Lung (tissue), 17 donors: ENCODE measurements at places on chromosomes 3 and 15. TPM values are rescaled to one million over a fixed set of nuclear protein-coding genes. Genes with fewer than 3 reads are reported as not detected.

The ZNF445 gene
- total RNA-seq: 23.2 TPM

The TPRG1 gene
- total RNA-seq: 13.8 TPM

DNA sequence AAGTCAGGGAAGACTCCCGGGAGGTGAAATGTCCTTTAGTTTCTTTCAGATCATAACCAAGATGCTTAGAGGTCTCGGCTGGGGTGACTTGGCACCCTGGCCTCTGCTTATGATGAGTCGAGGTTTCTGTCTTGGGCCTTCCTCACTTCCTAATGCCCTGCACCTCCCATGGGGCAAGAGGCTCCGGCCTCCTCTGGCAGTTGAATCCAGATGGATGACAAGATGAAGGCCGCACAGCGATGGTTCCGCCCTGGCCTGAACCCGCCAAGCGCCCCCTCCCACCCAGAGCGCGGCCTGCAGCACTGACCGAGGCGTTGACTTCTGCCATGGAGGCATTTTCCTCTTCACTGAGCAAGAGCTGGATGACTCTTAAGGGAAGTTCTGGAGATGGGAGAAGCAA, 31.3 kb downstream of the MUC20 start:
- H3K4me1 ChIP-seq: peaks cover 9% of the 10 kb centered on the region
- no peak for DNase-seq
- H3K4me3 ChIP-seq: no peak overlapping the region
- H3K27me3 ChIP-seq: no peaks in the 10 kb centered on the region
- no peaks in the 10 kb centered on the region for H3K36me3 ChIP-seq

GRCh38 chr3:186261638-186262037, 100.4 kb downstream of the DGKG start:
- H3K4me3 ChIP-seq: no peak overlapping the region
- peaks cover 8% of the 10 kb centered on the region for H3K4me1 ChIP-seq
- no peak for DNase-seq
- H3K27ac ChIP-seq: no peak overlapping the region
- H3K27me3 ChIP-seq: no peaks in the 10 kb centered on the region

GRCh38 chr3:160883373-160883772, 127.3 kb downstream of the PPM1L start:
- H3K36me3 ChIP-seq: no peaks in the 10 kb centered on the region
- no peak for DNase-seq
- no peak overlapping the region for H3K4me3 ChIP-seq
- no peaks in the 10 kb centered on the region for H3K27me3 ChIP-seq
- H3K27ac ChIP-seq: no peak overlapping the region

DNA sequence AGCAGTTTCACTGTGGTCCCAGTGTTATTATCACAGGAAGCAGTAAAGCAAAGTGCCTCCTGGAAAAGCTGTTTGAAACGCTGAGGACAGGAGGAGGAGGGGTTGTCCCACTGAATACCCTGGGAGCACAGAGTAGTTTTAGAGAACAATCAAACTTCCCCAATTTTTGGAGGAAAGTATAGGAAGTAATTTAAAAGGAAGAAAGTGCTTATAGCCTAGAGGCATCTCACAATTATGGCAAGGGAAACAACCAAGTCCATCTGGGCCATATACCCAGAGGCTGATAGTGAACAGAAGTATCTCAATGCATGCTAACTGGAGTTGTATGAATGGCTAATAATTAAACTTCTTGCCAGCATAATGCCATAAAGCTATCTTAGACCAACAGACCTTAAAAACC, 137.2 kb upstream of the EPHA6 start:
- H3K27ac ChIP-seq: no peak overlapping the region
- no peaks in the 10 kb centered on the region for H3K36me3 ChIP-seq

GRCh38 chr3:38257583-38257982, 8.0 kb upstream of the SLC22A13 start:
- H3K4me3 ChIP-seq: no peak overlapping the region
- H3K27me3 ChIP-seq: no peaks in the 10 kb centered on the region
- peaks cover 1% of the 10 kb centered on the region for H3K36me3 ChIP-seq
- H3K27ac ChIP-seq: no peak overlapping the region
- DNase-seq: no peak

- H3K4me3 ChIP-seq: no peak overlapping the region
- peaks cover 5% of the 10 kb centered on the region for H3K36me3 ChIP-seq
- DNase-seq: no peak
- no peaks in the 10 kb centered on the region for H3K27me3 ChIP-seq
- peak overlapping the region; percentile 37 for H3K27ac ChIP-seq
These were observed 60.7 kb downstream of the PDZRN3 start for GRCh38 chr3:73563896-73564582.

- DNase-seq: peak; percentile 71
- H3K4me3 ChIP-seq: no peak overlapping the region
- H3K36me3 ChIP-seq: no peaks in the 10 kb centered on the region
- no peak overlapping the region for H3K27ac ChIP-seq
- no peaks in the 10 kb centered on the region for H3K4me1 ChIP-seq
These were observed 9.6 kb upstream of the SST start for GRCh38 chr3:187679638-187680396.

GRCh38 chr3:195811756-195812155, at the start of gene MUC4:
MUC4 (minus strand) TSS chr3:195811929; CDS start chr3:195811817, 112 bp downstream.
- H3K27me3 ChIP-seq: no peaks in the 10 kb centered on the region
- no peak within 1 kb of the TSS for H3K27ac ChIP-seq
- peaks cover 2% of the 10 kb centered on the region for H3K4me1 ChIP-seq
- no peak for DNase-seq
- no peak within 1 kb of the TSS for H3K4me3 ChIP-seq
- H3K36me3 ChIP-seq: no peaks in the 10 kb centered on the region
